Non-pigmented ciliary epithelial cell (primary cell): ENCODE measurements at places on chromosomes 11 and 22.
A peak's percentile ranks its signal among the peaks of the same experiment; 100 is the strongest.

- no peak for DNase-seq
Measured at GRCh38 chr11:57868491-57868890, 106.9 kb downstream of the CTNND1 start.

DNA sequence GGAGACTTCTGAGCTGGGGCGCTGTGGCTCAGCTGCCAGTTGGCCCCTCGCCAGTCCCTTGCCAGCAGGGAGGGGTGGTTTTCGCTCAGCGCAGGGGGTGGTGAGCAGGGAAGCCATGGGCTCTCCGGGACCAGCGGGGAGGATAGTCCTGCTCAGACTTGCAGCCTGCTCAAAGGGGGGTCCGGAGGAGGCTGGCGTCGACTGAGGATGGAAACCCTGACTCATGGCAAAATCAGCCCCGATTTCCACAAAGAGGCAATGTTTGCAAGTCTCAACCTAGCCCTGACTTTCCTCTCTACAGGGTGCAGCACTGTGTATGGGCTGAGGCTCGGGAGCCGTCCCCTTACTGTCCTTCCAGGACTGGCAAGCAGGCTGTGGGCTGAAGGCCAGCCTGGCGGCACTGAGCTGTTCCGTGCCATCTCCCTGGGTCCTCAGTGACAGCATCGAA, 35.1 kb downstream of the FBLN1 start:
- DNase-seq = peak; percentile 80

DNA sequence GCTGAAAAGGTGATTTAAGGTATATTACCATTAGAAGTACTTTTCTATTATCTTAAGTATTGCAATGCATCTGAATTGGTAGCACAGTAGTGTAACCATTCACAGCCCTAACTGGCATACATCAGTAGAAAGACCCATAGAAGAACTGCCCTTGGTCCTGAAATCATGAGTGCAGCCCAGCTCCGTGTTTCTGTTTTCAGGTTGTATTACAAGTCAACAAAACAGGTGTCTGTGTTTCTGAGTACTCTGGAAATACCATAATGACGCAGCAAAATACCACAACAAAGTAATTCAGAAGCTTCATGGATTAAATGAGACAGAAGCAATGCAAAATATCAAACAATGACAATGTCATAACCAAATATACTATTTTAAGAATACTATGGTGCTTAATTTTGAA, 226.3 kb downstream of the OPCML start:
- DNase-seq = no peak

DNA sequence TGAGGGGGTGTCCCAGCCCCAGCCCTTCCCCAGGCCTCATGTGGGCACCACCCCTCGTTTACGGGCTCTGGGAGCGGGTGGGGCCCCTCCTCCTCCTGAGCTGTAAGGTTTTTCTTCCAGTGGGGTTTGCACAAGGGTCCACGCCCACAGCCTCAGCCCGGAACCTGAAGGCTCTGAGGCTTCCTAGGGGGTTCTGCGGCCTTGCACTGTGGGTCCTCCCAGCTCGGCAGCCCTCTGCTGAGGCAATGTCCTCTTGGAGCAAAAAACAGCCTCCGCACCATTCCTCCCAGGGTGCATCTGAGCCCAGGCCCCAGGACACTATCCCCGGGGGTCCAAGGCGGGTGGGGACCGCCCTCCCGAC, 14.1 kb downstream of the H19 start:
- no peak for DNase-seq

DNA sequence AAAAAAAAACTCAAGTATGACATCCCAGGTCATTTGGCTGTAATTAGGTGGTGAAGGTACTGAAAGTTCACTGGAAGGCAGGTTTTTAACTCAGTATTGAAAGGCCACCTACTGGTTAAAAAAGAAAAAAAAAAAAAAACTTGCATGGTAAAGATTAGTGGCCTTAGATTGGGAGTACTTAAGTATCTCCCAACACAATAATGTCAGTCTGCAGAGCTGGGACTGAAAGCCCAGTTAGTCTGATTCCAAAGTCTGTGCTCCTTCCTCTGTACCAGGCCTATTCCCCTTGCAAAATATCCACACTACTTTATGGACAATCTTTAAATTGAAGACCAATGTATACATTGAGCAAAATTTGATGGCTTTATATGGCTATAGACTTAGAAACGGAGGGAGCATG, 85.5 kb downstream of the NOX4 start:
- DNase-seq = no peak

GRCh38 chr22:38300197-38300945, 16.9 kb downstream of the CSNK1E start:
- no peak for DNase-seq

DNA sequence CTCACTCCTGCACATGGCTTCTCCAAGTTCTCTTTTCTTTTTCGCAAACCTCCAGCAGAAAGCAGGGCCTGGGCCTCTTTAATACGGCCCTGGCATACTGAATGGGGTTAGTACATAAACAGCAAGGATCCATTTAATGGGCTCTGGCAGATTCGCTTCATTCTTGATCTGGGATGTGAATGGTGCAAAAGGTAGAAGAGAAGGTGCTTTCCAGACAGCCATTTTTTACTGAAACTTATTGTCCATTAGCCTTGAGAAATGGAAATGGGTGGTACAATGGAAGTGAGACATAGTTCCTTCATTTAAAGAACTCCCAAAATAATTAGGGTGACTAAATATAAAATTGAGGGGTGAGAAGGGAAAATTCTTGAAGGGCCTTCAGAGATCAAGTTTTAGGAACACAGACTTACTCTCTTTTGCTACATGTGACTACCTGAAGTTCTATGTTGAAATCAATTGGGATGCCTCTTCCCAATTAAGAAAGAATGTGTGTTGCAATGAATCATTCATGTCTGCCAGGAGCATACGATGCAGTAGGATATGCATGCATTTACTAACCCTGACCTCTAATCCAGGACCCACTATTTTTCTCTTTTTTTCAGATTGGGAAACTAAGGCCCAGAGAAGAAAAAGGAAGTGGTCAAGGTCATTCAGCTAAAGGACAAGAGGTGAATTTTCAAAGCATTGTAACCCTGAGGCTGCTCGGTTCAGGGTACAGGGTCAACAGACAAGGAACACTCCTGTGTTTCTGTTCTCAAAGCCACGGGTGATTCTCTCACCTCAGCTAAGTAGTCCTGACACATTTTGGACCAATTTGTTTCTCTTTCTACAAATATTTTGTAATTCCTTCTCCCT, 144.1 kb downstream of the BBOX1 start:
- DNase-seq = no peak
